Activated T-helper 1 cell treated with anti-CD3 and anti-CD28 coated beads, Interleukin-2, amount 50 U/mL, for 16 hours (primary cell): ENCODE measurements at places on chromosomes 1 and 21.

GRCh38 chr1:238861342-238862066, 524.9 kb upstream of the CHRM3 start:
- DNase-seq, result no peak

DNA sequence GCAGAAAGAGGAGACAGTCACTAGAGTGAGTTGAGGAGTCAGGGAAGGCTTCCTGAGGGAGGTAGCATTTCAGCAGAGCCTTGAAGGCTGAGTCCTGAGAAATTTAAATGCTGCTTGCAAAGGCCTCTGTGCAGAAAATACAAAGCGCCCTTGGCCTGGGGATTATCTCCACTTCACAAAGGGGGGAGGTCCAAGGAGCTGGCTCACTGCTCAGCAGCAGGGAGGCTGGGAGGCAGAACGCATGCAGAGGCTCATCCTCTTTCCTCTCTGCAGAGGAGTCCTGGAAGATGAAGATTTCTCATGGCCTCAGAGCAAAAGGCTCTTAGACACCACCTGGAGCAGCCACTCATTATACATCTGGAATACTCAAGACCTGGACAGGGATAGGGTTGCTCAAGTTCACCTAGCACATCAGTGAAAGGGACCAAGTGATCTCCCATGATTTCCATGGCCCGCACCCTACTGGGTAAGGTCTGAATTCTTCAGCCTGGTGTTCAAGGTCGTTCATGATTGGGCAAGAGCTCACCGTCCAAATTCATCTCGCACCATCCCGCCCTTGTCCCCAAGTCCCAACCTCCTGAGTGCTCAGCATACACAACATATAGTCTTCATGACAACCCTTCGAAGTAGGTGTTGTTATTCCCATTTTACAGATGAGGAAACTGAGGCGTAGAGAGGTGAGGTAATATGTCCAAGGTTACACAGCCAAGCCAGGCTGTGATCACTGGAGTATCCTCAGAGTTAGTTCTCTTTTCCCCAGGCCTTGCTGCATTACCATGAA, 9.0 kb downstream of the SLC1A7 start:
- DNase-seq, result no peak

- no peak for DNase-seq
Measured at GRCh38 chr21:31103571-31104265, 65.4 kb upstream of the KRTAP19-8 start.

- no peak for DNase-seq
Measured at GRCh38 chr1:109392788-109393616, 4.7 kb downstream of the SORT1 start.

GRCh38 chr21:46131588-46131837, 23.9 kb downstream of the FTCD start:
- DNase-seq, result no peak

GRCh38 chr1:109904105-109904817, 6.4 kb upstream of the CSF1 start:
- DNase-seq, result no peak

DNA sequence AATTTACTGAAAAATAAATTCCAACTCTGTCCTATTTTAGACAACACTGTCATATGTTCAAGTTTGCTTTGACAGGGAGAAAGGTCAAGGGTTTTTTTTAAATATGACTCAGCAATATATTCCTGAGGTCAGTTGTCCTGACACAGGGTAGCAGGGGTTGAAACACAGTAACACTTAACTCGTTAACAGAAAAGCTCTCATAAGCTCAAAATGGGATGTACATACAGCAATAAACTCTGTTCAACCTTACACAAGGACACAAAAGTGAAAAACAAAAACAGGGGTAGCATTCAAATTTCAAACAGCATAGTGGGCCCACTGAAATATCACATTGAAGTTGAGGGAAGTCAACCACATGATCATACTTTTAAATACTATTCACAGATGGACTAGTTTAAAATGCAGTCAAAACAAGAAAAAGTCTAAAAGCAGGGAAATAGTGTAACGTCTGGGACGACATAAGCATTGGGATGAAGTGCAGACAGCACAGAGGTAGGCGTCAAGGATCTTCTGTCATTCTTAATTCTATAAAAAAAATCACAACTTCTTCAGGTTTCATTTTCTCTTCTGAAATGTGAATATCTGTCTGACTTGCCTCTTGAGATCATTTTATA, 89.9 kb downstream of the SLC44A5 start:
- DNase-seq, result no peak

DNA sequence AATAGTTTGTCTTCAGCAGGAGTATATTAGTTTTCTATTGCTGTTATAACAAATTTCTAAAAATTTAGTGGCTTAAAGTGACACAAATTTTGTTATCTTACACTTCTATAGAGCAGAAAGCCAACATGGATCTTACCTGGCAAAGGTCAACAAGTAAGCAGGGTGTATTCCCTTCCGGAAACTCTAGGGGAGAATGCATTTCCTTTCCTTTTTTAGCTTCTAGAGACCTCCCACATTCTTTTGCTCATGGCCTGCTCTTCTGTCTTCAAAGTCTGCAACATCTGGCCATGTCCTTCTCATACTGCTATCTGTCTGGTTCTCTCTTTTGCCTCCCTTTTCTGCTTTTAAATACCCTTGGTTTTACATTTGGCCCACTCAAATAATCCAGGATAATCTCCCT, 242.6 kb downstream of the ZNF648 start:
- DNase-seq, result no peak

DNA sequence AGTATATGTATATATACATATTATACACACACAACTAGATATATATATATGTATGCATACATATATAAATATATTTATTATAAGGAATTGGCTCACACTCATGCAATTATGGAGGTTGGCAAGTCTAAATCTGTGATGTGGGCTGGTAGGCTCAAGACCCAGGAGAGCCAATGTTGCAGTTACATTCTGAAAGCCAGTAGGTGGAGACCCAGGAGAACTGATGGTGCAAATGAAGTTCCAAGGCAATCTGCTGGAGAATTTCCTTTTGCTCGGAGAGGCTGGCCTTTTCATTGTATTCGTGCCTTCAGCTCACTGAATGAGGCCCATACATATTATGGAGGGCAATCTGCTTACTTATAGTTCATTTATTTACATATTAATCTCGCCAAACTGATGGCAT, 9.4 kb downstream of the IVL start:
- no peak for DNase-seq

DNA sequence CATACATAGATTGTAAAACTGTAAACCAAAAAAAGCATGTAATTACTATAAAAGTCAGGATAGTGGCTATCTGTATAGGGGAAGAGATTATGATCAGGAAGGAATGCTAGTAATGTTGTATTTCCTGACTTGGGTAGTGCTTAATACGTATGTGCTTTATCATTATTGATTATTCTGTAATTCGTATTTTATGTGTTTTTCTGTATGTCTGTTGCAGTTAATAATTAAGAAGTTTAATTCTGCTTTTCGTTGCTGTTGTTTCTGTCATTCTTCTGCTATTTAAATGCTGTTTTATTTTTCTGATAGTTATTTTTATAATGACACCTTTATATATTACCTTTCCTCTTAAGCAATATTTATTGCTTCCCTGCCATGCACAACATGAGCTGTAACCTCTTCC, 29.3 kb upstream of the TRIM33 start:
- no peak for DNase-seq

DNA sequence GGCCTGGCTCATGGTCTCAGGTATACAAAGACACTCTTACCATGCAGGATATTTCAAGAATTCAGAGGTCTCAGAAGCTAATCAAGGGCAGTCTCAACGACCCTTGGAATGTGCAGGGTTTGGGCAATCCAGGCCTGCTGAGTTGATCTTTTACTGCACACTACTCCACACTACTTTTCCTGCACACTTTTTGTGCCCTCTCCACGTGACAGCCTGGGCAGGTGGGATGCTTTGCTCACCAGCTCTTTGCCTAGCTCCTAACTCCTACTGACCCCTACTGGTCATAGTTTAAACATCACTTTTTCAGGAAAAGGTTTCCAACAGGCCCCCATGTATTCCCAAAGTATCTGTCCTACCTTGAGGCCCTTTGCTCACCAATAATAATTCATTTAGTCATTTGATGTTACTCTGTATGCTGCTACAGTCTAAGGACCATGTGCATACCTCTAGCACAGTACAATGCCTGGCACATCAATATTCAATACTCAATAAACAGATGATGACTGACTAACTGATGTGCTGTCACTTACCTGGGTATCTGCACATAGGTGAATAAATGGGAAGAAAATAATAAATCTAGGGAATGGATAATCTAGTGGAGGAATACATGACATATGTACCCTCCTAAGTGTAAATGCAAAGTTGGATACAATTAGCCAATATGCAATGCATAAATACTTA, 9.6 kb downstream of the DUSP23 start:
- no peak for DNase-seq

- DNase-seq, result no peak
Measured at GRCh38 chr1:167473761-167474160, 44.6 kb downstream of the CD247 start.

- DNase-seq, result no peak
Measured at GRCh38 chr1:30609999-30610345, 113.4 kb downstream of the MATN1 start.

GRCh38 chr1:202590975-202591411, 119.3 kb downstream of the SYT2 start:
- no peak for DNase-seq

GRCh38 chr1:22262583-22262982, 119.7 kb upstream of the WNT4 start:
- DNase-seq, result no peak

GRCh38 chr1:11697188-11697892, 5.8 kb downstream of the DRAXIN start:
- DNase-seq, result no peak

- DNase-seq, result no peak
Measured at GRCh38 chr1:60842304-60842703, 240.1 kb upstream of the NFIA start.

DNA sequence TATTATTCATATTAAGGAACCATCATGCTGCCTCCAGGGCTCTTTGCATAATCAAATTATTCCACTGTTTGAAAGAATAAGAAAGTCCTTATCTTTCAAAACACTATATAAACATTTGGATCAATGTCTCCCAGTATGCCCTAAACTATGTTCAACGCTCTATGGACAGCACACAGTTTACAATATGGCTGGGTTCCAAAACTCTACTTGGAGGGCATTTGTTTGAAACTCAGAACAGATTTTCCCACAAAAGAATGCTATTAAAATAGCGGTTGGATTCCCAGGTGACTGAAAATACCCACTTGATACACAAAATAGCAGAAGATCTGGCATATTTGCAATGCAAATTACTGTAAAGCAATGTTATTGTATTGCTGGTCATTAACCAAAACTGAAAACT, 3.2 kb downstream of the HAO2 start:
- DNase-seq, result no peak

GRCh38 chr21:15825700-15826099, 95.9 kb downstream of the USP25 start:
- no peak for DNase-seq

GRCh38 chr1:147201276-147201675, 23.9 kb downstream of the FMO5 start:
- DNase-seq, result no peak

GRCh38 chr1:84430546-84430945, 32.3 kb downstream of the DNASE2B start:
- no peak for DNase-seq

DNA sequence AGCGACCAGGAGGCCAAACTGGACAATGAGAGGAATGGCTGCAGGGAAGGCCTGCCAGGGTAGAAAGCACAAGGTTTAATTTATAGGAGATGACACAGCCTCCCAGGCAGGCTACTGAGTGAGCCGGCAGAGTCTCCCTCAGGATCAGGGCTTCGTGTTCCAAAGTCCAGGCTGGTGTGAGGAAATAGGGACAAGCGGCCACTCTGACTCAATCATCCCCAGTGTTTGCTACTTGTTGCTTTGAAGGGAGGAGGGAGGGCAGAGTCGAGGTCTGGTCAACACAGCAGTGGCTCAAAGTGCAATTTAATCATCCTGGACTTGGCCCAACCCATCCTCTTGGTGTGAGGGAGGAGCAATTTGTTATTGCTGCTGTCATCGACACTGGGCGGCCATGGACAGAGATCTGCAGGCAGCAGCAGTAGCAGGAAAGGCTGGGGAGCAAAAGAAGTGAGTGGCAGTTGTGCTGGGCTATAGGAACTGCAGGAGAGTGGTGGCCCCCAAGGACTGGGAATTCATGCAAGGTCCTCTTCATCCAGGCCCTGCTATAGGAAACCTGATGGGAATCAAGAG, 27.5 kb downstream of the TBX15 start:
- DNase-seq, result no peak

- DNase-seq, result peak; percentile 35
Measured at GRCh38 chr1:111481387-111482221, 7.8 kb downstream of the C1orf162 start.

DNA sequence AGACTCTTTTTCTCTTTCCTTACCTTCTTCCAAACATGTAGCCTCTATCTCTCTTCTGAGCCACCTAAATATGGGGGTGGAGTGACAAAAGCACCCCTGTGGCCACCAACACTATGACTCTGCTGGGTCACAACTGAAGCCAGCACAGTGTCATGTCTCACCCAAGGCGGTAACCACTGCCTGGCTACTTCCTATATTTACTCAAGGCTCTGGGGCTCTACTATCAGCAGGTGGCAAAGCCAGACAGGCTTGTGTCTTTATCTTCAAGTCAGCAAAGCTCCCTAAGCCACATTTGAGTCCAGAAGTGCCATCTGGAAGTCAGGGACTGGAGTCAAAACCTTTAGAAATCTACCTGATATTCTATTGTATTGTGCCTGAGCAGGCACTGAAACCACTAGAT, 1515.2 kb downstream of the PLA2G4A start:
- DNase-seq, result no peak

DNA sequence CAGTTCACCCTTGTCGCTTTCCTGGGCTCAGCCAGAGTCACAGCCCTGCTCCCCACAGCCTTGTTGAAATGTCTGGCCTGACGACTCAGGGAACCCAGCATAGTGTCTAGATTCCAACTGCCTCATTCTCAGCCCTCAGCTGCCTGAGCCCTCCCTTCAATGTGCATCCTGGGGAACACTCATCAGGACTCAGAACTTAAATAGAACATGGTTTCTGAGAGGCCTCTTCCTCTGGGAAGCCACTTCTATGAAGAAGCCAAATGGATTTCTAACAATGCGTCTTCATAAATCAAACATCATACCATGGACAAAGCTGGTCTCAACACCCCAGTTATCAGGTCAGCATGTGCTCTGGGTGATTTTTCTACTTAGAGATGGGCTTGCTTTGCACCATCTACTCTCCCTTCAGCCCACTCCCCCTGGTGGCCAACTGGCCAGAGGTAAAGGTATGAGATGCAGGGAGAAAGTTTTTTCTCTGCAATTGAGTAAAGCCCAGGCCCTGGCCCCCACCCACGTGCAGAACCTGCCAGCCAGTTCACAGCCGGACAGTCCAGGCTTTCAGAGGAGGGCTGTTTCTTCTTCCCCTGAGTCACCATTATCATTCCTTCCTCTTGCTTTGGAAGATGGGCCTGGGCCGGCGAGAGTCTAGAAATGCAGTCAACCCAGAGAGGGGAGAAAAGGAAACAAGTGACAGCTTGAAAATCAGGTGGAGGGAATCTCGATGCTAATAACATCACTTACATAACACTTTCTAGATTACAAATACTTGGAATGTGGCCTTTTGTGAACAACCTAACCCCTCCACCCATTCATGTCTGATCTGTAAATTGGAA, 32.1 kb downstream of the CD244 start:
- peak; percentile 62 for DNase-seq

GRCh38 chr21:36200081-36200561, 43.5 kb downstream of the DOP1B start:
- DNase-seq, result no peak
